Activated T-cell treated with anti-CD3 and anti-CD28 coated beads for 48 hours (primary cell): ENCODE measurements at places on chromosomes 6 and 20.

DNA sequence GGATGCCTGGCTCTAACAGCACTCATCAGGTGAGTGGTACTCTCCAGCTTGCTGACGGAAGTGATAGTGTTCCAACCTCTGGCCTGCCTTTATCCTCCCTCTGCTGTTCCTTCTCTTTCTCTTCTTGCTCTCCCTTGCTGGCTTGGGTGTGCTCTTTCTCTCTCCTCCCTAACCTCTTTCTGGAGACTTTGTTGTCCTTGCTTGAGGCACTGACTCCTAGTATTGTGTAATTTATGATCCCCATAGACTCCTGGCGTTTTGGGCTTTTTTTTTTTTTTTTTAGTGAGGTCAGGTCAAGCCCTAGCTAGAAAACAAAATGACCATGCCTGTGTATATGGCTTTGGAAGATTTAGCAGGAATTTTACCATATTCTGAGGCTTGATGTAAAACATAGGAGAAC is 84.7 kb upstream of the MRAP2 start:
- no peak for DNase-seq

GRCh38 chr20:57480444-57481160 is 44.3 kb downstream of the CTCFL start:
- no peak for DNase-seq

GRCh38 chr20:52234302-52235045 is 42.9 kb upstream of the ZFP64 start:
- no peak for DNase-seq

DNA sequence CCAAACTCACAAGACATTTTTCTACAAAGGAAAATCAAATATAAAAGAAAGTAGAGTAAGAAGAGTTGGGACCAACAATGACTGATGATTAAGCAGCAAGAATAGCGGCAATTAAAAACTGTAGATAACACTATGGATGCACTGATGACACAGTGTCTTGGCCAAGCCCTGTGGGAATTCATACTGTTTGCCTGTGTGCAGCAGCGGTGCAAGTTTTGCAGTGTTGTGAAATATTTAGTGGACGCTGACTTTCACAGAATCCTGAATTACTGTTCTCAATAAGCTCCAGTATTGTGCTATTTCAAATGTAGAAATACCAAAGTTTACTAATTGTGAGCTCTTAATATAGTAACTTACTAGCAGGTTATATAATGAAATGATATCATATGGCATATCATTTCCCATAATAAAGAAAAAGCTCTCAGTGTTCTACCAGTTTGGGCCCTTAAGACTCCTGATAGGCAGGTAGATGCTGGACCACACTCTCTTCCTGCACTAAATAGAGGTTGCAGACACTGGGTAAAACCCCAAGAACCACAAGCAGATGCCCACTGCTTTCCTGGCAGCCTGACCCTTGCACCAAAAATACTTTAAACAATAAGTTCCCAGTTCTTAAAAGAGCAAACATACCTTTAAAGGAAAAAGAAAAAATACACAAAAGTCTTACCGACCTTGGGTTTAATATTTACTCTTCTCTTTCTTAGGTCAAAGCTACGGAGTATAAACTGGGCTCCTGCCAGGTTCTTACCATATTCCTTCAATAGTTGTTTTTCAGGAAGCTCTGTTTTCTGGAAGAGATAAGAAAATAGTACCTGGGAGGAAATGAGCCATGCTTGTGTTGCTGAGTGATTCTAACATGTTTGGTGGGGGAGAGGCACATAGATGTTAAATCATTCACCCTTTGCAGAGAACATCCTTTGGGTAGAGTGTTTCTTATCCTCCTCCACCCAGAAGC is 41.6 kb downstream of the ANKEF1 start:
- DNase-seq: no peak

DNA sequence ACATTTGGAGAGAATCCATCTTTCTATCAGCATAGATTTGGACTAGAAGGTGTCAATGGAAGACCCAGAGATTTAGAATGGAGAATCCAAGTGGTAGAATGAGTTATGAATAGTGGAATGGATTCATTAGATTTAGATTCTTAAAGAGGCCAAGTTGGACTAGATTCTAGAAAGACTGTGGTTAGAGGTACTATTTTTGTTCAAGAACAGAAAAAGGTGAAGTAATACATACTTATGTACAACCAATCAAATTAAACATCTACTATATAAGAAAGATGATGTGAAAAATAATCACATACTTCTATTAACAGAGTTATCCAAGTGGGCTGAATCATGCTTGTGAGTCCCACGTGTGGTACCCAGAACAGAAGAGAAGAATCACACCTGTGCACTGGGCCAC is 33.8 kb upstream of the ADTRP start:
- no peak for DNase-seq

DNA sequence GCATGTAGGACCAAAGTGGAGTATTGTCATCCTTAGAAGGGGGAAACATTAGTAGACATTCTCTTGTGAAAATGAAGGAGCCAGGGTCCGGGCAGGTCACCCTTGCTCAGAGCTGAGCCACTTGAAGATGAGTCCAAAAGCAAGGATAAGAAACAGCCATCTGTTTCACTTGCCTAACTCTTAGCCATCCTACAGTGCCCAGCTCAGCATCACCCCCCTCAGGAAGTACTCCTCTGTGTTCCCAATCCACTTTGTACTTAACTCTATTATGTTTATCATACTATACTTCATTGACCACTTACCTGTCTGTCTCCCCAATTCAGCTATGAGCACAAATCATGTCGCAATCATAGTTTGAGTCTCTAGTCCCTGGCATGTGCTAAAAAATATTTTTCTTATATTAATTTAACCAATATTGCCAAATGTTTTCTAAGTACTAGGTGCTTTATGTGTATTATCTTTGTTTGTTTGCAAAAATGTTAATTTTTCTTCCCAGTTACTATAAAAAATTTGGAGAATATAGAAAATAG is 8.1 kb upstream of the TOX2 start:
- DNase-seq: no peak

DNA sequence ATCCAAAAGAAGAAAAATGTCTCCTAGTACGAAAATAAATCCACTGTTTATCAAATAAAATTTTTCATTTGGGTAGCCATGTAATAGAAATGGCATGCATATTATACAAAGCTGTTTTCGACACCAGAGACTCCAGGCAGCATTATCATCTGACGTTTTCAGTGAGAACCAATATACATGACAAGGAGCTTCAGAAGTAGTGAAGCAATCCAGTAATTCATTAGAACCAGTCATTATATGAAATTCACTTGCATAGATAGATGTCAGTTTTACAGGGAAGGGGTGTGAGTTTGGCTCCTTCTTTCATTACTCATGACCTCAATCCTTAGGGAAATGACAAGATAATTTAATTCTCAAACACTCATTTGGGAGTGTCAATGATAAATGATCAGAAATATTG is 14.7 kb downstream of the HTR1B start:
- no peak for DNase-seq

GRCh38 chr6:7546020-7546369 is 4.5 kb downstream of the DSP start:
- no peak for DNase-seq

- peak; percentile 37 for DNase-seq
Observed at GRCh38 chr6:157885876-157886275, 62.8 kb downstream of the SNX9 start.

DNA sequence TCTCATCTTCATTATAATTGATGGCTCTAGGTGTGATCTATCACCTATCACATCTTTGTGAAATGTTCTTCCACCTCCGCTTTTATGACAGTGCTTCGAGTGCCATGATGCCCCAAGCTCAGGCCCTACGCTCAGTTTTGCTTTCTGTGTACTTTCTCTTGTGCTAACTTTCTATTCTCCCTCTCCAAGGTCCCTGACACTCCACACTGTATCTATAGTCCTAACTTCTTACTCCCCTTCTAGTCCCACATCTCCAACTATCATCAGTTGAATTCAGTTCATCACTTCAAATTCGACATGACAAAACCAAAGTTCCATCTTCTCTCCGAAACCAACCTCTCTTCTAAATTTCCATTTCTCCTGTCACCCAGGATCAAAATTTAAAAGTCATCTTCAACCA is 16.6 kb downstream of the NUDT3 start:
- no peak for DNase-seq

DNA sequence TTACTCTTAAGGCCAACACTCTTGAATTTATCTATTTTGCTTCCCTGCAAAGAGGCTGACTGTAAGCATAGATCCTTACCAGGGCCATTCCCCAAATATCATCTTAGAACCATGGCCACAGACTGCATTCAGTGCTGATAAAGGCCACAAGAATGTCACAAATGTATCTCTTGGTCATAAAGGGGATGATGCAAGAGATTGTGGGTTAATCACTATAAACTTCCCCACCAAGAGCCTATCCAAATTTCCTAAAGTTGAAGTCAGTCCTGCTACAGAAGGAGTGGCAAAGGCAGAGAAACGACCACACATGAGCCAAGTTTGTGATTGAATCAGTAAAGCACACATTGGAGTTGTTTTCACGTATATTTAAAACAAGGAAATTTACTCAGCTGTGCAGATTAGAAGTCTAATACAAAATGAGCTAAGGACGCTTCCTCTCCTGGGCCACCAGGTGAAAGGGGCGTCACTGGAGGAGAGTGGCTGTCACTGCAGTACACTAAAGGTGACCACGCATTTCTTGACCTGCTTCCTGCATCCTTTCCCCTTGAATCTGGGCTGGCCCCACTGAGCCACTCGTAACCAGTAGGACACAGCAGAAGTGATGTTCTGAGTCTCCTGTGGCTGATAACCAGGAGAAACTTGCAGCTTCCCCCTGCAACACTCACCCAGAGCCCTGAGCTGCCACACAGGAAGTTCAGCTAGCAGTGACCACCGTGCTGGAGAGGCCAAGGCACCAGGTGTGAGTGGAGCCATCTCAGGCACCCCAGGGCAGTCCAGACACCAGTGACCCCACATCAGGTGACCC is 181.9 kb downstream of the SYNDIG1 start:
- no peak for DNase-seq

DNA sequence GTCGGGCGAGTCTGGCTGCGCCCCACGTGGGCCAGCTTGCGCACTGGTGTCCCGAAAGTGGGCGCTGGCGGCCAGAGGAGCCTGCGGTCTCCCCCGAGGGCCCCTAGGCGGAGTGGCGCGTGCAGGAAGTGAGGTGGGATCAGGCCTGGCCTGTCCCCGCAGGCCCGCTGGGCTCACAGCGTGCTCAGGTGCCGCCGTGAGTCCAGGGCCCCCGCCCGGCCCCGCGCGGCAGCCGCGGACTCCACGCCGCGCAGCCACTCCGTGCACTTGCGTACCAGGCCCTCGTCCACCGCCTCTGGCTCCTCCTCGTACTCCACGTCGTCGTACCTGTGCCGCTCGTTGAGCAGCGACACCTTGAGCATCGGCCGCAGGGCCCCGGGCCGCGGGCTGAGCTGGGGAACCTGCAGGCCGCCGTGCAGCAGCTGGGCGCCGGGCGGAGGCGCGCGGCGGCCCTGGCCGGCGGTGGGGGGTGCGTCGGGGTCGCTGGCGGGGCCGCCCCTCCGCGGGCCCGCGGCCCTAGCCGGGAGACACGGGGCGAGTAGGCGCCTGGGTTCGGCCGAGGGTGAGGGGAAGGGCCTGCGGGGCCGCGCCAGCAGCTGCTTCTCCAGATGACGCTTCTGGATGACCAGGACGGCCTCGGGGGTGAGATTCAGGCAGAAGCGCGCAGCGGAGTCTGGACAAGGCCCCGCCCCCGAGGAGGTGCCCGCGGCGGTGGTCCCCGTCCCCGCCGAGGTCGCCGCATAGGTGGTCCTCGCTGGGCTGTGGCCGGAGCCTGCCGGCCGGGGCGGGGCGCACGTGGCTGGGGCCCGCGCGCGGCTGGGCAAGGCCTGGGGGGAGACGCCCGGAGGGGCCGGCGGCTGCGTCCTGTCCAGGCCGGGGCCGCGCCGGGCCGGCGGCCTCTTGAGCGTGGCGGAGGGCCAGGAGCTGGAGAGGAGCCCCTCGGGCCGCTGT is 835 bp downstream of the PRR18 start:
- DNase-seq: no peak

DNA sequence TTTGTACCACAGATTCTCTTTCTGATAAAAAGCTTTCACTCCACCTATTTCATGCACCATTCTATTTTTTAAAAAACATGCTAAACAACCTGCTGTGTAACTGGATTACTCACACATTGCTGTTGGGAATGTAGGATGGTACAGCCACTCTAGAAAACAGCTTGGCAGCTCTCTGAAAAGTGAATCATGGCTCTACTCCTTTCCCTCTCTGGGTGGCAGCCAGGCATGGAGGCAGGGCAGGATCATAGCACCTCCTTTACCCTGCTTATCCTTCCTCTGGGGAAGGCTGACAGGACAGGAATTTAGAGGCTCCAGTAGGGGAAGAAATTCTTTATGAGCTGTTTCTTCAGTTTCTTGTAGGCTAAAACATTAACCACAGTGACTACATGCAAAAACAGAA is 6.7 kb upstream of the VNN2 start:
- no peak for DNase-seq

GRCh38 chr6:119122336-119122735 is 43.9 kb upstream of the FAM184A start:
- no peak for DNase-seq

- no peak for DNase-seq
Observed at GRCh38 chr20:31485450-31486339, 10.6 kb downstream of the REM1 start.
